ENCODE measurements at places on chromosomes 11 and 22. TPM values are rescaled to one million over a fixed set of nuclear protein-coding genes. Genes with fewer than 3 reads are reported as not detected.

Gene H19
- total RNA-seq = 653 TPM

Gene KCNQ1OT1
- total RNA-seq = 0.53 TPM

Gene KCNJ11
- total RNA-seq = 3.7 TPM

Gene BANF1
- 31.4 TPM for total RNA-seq

Gene ARHGAP8
- 0.53 TPM for total RNA-seq

Gene AGBL2
- total RNA-seq = 0.43 TPM

Gene EEF1G
- 442 TPM for total RNA-seq

Gene IFTAP
- 5.2 TPM for total RNA-seq

Gene CLTCL1
- total RNA-seq = 6.1 TPM

Gene KCTD21
- 11.0 TPM for total RNA-seq

Gene TBX1
- 0.27 TPM for total RNA-seq

Gene APOBEC3H
- total RNA-seq = not detected

Gene ACRV1
- total RNA-seq = not detected

Gene SLC35E4
- total RNA-seq = 0.22 TPM

Gene OR8G5
- not detected for total RNA-seq

Gene SUN2
- total RNA-seq = 152 TPM

Gene CDC42EP2
- total RNA-seq = 3.4 TPM

Gene INPP5J
- total RNA-seq = not detected

Gene CCDC157
- total RNA-seq = 0.59 TPM

Gene NCF4
- 6.2 TPM for total RNA-seq

All from right lobe of liver (tissue), 6 donors.